Stimulated activated CD4-positive, alpha-beta T cell treated with anti-CD3 and anti-CD28 coated beads, TNF-alpha, amount 100 ng/mL, for 48 hours (primary cell): ENCODE measurements at places on chromosomes 5 and 9.

GRCh38 chr9:7226007-7226640, 468.4 kb downstream of the KDM4C start:
- no peak for DNase-seq

- no peak for DNase-seq
Measured at GRCh38 chr5:63963926-63964325, 1.7 kb upstream of the HTR1A start.

- no peak for DNase-seq
Measured at GRCh38 chr5:172850454-172850797, 16.4 kb downstream of the ERGIC1 start.

DNA sequence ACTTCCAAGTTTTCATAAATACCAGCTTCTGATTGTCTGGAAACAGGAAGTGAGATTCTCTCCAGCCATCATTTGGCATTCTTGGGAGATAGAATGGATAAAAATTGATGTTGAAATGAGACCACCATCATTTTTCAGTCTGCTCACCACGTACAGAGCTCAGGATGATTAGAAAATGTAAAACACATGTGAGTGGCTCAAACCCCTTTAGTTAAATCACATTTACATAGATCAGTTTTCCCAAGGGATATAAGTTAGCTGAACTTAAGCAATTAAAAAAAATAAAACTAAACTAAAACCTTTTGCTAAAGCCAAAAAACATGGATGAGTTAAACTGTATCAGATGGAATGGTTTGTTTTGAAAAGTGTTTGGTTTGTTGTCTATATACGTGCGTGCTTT, 37.1 kb upstream of the GDNF start:
- DNase-seq, result no peak

DNA sequence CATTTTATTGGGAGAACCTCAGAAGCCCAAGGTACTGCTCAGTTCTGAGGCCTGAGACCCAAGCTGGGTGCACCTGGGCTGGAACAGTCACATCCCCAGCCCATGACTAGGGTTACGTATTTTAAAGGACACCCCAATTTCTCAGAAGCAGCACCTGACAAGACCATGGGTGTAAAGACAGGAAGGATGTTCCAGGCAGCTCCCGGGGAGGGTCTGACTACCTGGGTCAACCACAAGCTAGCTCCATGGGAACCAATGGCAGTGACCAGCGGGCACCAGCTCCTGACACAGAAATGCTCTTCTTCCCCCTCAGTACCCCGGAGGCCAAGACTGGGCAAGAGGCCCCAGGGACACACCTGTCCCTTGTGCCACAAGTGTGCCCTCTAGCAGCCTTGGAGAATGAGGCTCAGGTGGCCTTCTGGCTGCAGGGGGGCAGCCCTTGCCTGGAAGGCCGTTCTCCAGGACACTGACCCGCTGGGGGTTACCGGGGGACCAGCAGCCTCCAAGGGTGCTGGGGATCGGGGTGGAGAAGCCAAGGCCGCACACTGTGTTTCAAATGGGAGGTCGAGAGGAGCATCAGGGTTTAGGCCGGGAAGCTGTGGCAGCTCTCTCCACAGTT, 52.6 kb downstream of the IPPK start:
- no peak for DNase-seq

GRCh38 chr9:110006657-110007056, 201.3 kb downstream of the C9orf152 start:
- no peak for DNase-seq

DNA sequence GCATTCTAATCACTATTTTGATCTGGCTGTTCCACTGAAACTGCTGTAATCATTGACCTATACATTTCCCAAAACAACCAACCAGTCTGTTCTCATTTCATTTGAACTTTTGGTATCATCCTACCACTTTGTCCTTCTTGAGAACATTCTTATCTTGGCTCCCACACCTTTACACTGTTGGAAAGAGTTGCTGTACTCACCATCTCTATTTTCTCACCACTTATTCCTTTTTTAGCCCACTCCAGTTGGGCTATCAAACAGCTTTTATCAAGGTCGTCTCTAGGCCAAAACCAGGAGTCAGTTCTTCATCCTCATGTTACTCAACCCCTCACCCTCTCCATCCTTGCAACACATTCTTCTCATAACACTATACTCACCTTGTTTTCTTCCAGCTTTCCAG, 170.1 kb downstream of the KDM4C start:
- no peak for DNase-seq

DNA sequence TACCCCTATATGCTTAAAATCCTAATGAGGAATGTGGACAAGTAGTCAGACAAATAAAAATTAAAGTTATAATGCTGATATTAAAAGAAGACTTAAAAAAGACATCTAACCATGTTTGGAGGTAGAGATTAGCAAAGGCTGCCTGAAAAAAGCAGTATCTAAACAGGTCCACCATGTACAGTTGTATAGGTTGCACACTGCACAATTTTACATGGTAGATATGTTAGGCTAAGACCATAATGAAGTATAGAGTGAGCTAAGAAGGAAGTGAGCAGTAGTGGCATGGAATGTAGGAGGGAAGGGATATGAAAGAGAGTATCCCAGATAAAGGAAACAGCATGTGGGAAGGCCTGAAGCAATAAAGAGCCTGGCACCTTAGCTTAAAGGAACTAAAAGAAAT, 51.1 kb downstream of the MAMDC2 start:
- DNase-seq, result no peak
